ENCODE measurements at places on chromosomes 7 and 10.

- DNase-seq = peak; percentile 39
These were observed 62.0 kb downstream of the BBS9 start for GRCh38 chr7:33191340-33191739.

- DNase-seq = no peak
These were observed 19.7 kb downstream of the AQP1 start for GRCh38 chr7:30931161-30931928.

DNA sequence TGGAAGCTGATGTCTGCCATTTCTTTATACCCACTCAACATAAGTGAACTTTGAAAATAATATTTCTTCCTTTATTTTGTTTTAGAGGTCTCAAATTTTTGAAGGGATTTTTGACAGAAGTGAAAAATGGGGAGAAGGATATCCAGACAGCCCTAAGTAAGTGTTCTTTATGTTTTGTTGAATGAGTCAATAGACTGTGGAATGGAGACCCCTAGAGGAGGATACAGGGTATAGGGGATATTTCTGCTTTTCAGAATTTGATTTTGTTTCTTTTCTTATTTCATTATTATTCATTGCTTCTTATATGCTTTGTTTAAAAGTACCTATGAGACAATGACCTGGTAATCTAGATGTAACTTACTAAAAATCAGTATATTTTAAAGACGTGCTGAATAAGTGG lies 34.4 kb downstream of the PLEKHA8 start:
- peak; percentile 15 for DNase-seq

- DNase-seq = no peak
These were observed 48.2 kb downstream of the ST8SIA6 start for GRCh38 chr10:17406036-17406834.

DNA sequence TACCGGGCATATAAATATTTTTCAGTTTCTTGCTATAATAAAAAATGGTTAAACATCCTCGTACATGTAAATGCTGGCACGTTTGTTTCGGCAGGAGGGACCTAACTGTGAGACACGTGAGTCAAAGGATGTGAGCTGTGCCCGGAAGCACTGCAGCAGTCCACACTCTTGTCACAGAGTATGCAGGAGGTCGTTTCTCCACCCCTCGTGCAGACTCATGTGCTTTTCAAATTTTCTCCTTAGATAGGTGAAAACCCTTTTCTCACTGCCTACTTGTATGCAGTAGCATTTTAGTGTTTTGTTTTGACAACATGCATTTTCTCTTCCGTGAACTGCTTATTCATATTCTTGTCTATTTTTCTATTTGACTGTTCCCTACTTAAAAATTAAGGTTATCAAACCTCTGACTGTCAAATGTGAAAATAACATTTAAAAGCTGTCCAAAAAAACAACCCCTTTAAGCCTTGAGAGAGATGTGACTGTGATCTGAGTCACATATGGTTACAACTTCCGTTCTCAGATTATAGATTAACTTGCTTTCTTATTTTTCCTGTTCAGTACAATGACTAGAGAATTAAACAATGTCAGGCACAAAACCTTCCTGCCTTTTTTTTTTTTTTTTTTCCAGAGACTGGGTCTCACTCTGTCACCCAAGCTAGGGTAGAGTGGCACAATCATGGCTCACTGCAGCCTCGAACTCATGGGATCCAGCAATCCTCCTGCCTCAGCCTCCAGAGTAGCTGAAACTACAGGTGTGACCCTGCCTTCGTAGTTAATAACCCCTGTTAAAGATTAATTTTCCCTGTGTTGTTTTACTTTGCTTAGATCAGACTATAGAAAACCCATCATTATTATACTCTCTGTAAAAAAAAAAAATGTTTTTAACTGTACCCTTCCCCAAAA lies 45.1 kb downstream of the DPY19L1 start:
- peak; percentile 29 for DNase-seq
